ENCODE measurements at places on chromosomes 16 and 17.

DNA sequence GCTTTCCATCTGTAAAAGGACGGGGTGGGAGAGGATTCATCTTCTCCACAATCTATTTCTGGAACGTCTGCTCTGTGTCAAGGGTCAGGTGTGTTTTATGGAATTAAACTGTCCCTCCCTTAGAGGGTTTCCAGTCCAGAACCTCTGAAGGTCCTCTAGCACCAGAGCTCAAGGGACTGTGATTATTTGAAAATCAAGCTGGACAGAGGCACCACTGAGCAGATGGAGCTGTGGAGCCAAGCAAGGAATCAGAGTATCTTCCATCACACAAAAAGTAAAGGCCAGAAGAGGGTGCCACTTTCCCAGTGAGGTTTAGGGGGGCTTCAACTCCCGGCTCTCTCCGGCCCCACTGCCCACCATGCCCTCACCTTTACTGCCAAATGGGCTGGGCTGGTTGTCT is 6.8 kb downstream of the CACNG5 start:
- DNase-seq: no peak

DNA sequence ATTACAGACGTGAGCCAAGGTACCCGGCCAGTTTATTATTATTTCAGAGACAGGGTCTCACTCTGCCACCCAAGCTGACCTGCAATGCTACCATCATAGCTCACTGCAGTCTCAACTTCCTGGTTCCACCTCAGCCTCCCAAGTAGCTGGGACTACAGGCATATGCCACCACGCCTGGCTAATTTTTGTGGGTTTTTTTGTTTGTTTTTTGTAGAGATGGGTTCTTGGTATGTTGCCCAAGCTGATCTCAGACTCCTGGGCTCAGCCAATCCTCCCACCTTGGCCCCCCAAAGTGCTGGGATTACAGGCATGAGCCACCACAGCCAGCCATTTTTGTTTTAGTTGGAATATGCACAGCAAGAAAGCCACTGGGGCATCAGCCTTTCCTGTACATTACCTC is 115.7 kb downstream of the MRM1 start:
- no peak for DNase-seq

- DNase-seq: no peak
Observed at GRCh38 chr17:66411520-66411919, 109.1 kb downstream of the PRKCA start.

GRCh38 chr16:529012-529575 is 1.6 kb downstream of the CAPN15 start:
- DNase-seq: no peak

DNA sequence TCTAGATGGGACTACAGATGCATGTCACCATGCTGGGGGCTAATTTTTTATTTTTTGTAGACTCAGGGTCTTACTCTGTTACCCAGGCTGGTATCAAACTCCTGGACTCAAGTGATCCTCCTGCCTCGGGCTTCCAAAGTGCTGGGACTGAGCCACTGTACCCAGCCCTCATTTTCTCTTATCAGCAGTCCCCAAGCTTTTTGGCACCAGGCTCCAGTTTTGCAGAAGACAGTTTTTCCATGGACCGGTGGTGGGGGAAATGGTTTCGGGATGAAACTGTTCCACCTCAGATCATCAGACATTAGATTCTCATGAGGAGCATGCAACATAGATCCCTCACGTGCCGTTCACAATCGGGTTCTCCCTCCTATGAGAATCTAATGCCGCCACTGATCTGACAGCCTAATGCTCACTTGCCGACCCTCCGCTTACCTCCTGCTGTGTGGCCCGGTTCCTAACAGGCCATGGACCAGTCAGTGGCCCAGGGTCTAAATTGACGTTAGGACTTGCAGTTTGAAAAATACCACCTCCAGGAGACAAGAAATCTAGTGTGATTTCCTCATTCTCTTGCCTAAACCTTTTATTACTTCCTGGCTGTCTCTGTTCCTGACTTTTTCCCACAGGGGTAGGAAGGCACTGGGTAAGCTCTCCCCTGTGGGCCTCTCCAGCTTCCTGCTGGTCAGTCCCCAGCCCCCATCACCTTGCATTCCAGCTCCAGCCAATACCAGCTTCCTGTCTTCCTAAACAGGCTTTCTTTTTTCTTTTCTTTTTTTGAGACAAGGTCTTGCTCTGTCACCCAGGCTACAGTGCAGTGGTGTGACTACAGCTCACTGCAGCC is 9.3 kb upstream of the CNP start:
- DNase-seq: no peak

All from stimulated activated CD4-positive, alpha-beta T cell treated with anti-CD3 and anti-CD28 coated beads, TNF-alpha, amount 100 ng/mL, for 48 hours (primary cell).